ENCODE measurements at places on chromosomes 6 and 20.

DNA sequence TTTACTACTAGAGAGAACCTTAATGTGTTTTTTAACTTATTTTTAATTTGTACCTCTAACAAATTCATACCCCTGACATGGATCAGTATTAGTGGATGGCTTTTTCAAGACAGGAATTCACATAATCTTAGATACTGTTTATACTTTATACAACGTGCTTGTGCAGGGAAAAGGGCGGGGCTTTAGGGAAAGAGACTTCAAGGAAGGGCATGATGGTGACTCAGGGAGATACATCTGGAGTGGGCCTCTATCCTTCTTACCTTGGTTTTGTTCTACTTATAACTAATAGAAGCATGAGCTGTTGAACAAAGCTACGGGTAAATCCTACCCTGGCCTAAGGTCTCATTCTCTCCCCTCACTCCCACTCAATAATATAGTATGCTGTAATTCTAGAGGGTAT lies 160.8 kb downstream of the C6orf58 start:
- DNase-seq: no peak

DNA sequence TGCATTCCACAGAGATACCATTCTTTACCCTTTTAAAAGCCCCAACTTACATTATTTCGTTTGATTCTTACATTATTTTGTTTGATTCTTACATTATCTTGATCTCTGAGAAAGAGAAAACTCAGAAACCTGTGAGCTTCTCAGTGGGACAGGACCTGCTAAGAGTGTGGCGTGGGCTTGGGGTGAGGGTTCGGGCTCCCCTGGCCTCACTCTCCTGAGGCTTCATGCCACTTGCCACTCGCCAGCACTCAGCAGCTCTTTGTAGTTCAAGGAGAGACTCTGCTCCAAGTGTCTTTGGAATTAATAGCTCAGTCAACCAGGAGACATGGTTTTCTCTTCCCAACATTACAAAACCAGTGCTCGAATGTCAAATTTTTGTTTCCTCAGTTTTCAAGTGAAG lies 132.4 kb upstream of the RGS17 start:
- no peak for DNase-seq

DNA sequence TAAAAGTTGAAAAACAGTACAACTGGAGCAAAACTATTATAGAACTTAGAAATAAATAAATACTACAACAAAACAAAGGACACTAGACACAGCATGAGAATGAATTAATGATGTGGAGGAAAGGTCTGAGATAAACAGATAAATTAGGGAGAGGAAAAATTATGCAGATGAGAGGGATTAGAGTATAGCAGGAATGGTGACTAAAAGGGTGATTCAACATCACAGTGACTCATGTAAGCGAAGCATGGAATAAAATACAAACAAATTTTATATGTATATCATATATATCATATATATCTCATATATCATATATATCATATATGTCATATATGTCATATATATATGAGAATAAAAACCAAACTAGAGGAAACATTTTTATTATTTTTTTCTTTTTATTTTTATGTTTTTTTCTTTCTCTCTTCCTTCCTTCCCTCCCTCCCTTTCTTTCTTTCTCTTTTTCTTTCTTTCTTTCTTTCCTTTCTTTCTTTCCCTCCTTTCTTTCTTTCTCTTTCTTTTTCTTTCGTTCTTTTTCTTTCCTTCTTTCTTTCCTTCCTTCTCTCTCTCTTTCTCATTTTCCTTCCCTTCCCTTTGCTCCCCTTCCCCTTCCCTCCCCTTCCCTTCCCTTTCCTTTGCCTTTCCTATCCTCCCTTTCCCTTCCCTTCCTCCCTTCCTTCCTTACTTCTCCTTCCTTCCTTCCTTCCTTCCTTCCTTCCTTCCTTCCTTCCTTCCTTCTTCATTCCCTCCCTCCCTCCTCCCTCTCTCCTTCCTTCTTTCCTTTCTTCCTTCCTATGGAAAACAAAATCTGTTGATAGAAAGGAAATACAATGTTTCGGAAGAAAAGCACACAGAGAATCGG lies 1014.6 kb downstream of the GRIK2 start:
- DNase-seq: no peak

- no peak for DNase-seq
Observed at GRCh38 chr6:99184696-99185095, 164.8 kb downstream of the FAXC start.

DNA sequence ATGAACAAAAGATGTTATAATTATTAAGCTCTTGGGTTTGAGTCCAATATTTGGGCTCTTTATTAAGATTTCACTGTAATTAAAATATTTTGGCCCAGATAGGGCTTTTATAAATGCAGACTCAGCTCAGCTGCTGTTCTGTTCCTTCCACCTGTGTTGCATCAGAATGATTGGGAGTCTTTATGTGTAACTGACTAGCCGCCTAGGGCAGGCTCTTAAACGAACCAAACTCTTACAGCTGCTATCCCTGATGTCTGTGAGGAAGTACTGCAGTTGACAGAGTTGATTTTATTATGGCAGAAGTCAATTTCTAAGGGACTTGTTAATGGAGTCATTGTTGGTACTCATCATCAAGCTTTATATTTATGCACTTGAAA lies 144.7 kb downstream of the MYO6 start:
- DNase-seq: peak; percentile 13

DNA sequence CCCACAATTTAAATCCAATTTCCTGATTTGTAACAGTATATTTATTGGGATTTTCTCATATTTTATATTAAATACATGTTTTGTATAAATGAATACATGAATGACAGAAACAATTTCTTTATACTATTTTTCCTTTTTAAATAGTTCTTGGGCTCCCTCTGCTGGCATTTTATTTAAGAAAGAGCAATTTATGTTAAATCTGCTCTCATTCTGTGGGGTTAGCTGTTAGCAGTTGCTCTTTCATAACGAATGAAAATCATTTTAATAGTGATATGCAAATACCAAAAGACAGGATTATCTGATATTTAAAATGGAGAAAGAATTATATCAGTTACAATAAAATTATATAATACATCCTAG lies 118.3 kb downstream of the RALGAPA2 start:
- DNase-seq: no peak

DNA sequence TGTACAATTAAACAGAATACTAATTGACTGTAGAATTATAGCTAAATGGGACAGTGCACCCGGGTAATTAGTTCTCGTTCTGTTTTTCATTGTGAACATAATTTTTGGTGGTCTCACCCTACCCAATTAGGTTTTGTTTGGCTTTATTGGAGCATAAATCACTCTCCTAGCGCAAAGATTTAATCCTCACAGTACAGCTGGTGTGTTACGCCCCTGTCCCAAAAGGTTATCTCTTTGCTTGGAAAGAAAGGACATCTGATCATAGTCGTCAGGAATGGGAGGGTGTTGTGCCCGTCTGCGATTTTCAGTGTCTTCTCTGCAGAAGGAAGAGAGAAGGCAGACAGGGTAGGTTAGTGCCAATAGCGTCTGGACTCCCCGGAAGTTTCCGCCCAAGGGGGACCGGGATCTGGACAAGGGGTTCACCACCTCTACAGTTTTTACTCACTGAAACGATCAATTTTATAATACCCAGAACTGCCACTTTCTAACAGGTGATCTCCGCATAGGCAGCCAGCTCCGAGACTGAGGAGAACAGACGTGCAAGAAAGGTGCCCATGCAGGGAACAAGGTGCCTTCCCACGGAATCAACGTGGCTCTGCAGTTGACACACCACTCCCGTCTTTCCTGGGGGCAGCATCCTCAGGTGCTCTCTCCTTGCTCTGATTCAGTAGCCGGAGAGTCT lies 617.4 kb upstream of the CDH4 start:
- no peak for DNase-seq

GRCh38 chr6:35924146-35924545 lies 3.2 kb upstream of the SRPK1 start:
- no peak for DNase-seq

- DNase-seq: no peak
Observed at GRCh38 chr6:19839237-19839546, 2.0 kb downstream of the ID4 start.

- peak; percentile 88 for DNase-seq
Observed at GRCh38 chr6:5030596-5031136, 26.8 kb upstream of the RPP40 start.

DNA sequence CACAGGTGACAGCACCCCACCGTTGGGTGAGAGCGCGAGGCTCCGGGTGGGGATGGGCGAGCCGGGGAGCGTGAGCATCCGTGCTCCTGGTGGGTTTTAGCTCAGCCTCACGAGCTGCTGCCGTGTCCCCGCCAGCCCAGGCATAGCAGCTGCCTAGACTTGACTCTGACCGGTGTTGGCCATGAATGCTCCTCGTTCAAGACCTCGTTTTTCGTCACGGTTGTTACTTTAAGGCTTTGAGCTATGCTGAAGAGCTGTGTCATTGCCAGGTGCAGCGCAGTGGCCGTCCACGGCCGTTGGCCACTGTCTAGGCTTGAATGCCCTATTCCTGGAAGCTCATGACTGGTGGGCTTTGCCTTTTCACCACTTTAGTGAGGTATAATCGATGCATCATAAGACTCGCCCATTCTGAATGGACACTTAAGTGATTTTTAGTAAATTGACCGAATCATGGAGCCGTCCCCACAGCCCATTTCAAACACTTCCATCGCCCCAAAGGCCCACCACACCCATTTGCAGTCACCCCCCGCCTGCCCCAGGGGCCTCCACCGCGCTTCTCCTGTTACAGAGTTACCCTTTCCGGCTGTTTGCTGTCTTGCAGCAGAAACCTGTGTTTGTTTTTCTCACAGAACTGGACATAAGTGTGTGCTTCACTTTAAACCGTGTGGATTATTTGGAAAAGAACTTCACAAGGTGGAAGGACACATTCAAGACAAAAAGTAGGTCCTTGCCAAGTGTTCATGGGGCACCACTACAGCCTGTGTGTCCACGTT lies 21.4 kb upstream of the ADRM1 start:
- no peak for DNase-seq

DNA sequence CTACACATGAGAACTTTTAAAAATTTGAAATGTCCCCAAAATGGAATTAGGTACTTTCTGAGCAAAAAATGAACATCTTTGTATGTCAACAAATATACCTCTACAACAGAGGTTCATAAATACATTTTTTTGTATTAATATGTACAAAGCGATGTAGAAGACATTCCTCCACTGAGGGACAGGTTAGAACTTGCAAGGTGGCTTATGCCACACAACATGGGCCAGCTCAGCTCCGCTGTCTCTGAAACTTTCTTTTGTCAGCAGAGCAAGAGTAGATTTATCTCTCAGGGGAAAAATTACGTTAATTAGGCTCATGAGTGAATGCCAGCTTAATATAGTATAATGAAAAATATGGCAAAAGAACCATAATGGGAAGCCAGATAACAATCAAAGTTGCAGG lies 10.6 kb upstream of the TMEM242 start:
- no peak for DNase-seq

GRCh38 chr6:146890644-146891434 lies 292.1 kb downstream of the ADGB start:
- DNase-seq: no peak

- DNase-seq: peak; percentile 35
Observed at GRCh38 chr20:24955045-24955444, 6.0 kb downstream of the CST7 start.

GRCh38 chr6:134519465-134519864 lies 201.6 kb upstream of the SGK1 start:
- no peak for DNase-seq

DNA sequence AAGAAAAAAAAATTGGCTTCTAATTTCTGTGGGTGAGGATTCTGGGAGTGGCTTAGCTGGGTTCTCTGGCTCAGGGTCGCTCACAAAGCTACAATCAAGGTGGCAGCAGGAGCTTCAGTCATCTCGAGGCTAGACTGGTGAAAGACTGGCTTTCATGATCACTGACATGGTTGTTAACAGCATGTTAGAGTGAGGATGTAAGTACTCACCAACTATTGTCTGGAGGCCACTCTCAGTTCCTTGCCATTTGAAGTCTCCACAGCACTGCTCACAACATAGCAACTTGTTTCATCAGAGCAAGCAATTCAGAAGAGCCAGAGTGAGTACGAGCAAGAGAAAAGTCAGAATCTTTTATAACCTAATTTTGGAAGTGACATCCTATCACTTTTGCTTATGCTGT lies 145.7 kb upstream of the PRSS16 start:
- no peak for DNase-seq

DNA sequence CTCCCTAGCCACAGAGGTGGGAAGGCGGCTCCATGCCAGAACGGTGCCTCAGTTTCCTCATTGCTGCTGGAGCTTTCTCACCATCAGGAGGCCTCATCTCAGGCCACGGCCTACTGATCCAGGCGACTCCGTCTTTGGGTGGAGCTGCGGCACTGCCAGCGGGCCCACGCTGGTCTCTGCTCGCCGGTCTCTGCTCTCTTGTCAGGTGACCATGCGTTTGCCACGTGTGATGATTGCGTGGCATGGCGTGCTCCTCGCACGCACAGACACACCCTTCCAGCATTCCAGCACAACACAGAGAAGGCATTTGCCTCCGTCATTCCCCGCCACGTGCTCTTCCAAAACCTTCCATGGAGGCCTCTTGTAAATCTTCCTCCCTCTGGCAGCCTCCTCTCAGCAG lies 271.1 kb downstream of the CDH4 start:
- no peak for DNase-seq

GRCh38 chr20:23655491-23656211 lies 17.9 kb upstream of the CST3 start:
- no peak for DNase-seq

DNA sequence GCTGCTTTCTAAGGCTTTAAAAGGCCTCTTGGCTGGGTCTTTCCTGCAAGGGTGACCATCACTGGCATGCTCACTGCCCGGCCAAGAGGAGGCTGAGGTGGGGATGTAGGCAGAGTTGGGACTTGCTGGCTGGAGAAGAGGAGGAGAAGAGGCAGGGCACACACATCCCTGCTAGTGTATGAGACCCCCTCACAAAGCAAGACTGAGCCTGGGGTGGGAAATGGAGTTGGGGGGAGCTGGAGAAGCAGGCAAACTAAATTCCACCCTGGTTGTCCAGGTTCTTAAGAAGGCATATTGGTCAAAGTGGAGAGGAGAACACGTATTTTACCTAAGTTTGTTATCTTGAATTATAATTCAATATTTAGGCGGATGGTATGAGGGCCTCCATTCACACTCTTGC lies 1.7 kb upstream of the KIZ start:
- DNase-seq: no peak
